ENCODE measurements at places on chromosomes 7 and 10.

- DNase-seq = no peak
Measured at GRCh38 chr10:24901686-24902399, 50.6 kb downstream of the PRTFDC1 start.

GRCh38 chr10:132636358-132636757, 98.8 kb downstream of the INPP5A start:
- DNase-seq = no peak

DNA sequence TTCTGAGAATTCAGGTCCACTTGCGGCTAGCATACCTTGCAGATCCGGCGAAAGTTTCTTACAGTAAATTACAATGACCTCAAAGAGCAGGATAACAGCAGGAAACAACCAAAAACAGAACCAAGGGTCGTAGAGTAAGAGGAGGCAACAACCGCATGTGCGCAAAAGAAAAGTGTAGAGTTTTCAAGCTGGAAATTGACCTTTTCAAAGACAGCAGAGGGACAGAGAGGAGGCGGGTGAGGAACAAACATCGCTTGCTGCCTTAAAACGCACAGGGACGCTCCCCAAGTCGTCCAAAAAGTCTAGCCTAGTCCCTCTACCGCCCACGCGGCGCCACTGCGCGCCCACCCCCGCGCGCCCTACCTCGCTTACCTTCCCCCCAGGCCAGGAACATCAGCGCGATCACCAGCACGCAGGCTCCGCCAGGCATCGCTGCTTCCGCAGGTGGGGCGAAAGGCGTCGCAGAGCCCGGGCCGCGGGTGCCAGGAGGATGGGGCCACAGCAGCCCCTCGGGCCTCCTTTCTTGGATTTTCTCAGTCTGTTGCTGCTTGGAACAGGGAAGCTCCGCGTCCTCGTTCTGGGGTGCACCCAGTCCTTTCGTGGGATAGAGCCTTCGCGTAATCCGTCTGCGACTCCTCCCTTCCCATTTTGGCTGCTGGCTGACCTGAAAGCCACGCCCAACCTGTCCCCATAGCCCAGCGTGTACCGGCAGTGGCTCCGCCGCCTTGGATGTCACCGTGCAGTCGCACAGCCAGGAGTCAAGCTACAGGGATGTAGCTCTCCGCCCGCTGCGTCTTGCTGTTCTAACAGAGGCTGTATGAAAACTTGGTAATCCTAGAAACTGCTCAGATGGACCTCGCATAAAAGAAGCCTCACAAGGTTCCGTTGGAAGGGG, at the start of gene VWDE:
Gene VWDE, minus strand, starts transcription at position 579 of the 895 bp plus-strand sequence. Its CDS starts 149 bp downstream, at position 430.
- DNase-seq = peak; percentile 33

- DNase-seq = no peak
Measured at GRCh38 chr10:125967533-125967932, 71.2 kb downstream of the FANK1 start.

- DNase-seq = no peak
Measured at GRCh38 chr10:50855461-50855860, 30.0 kb downstream of the A1CF start.

- no peak for DNase-seq
Measured at GRCh38 chr7:121046893-121047468, 58.5 kb downstream of the CPED1 start.

DNA sequence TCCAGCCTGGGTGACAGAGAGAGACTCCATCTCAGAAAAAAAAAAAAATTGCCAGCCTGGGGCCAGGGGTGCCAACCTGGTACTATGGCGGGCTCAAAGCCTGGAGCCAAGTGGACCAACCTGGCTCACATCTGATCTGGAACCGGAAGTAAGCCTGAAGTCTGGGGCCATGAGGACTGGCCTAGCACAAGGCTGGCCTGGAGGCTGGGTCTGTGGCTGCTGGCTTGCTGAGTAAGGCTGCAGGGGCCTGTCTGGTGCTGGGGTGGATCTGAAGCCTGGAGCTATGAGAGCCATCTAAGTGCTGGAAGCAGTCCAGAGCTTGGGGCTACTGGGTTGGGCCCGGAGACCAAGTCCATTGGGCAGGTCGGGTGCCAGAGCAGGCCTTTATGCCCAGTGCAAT, 84.9 kb downstream of the CCDC3 start:
- DNase-seq = no peak

DNA sequence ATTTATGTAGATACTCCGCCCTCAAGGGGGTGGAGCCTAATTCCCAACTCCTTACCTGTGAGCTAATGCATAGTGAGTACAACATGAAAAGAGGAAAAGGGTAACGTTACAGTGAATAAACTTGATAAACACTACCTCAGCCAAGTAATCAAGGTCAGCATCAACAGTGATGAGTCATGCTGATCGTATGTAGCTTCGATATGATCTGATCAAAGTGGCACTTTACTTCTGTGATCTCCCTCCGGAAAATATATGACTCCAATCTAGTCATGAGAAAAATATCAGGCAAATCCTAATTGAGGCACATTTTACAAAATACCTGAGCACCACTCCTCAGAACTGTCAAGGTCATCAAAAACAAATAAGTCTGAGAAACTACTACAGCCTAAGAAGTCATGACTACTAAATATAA, 70.4 kb downstream of the VTI1A start:
- no peak for DNase-seq

- no peak for DNase-seq
Measured at GRCh38 chr10:1206601-1207000, 150.4 kb downstream of the WDR37 start.

GRCh38 chr10:126387931-126388911, at the start of gene ADAM12:
Gene ADAM12, minus strand, starts transcription at chr10:126388477. Its CDS starts 332 bp downstream, at chr10:126388145.
- DNase-seq = peak; percentile 1

DNA sequence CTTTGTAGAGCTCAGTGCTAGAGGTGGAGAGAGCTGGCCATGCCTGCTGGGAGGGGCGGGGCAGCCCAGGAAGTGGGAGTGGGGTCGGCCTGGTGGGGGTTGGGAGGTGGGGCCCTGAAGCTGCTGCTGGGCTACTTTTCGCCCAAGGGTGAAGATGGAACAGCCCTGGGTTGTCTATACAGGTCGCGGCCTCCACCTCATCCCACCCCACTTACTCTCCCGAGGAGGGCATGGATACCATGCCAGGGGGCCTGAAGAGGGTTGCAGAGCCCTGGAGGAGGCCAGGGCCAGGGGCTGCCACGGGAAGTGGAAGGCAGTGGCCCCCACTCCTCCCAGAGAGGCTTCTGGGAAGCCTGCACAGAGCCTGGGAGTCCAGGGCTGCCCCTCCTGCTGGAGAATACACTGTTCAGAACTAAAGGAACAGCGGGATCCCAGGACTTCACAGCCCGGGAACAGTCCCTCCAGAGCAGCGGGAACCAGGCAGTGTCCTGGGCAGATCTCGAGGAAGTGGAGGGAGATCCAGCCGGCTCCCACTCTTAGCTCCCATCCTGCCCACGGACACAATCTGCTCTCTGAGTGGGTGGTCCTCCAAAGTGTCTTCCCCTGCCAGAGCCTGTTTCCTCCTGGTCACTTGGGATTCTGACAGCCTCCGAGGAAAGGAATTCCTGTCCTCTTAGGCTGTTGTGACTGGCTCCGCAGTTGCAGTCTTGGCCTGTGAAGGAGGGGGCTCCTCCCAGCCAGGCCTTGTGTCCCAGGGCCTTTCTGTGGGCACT, 23.5 kb downstream of the MAT1A start:
- DNase-seq = no peak

GRCh38 chr10:130717083-130717482, 580.9 kb downstream of the GLRX3 start:
- DNase-seq = no peak

- no peak for DNase-seq
Measured at GRCh38 chr10:62733654-62734293, 70.7 kb upstream of the ADO start.

DNA sequence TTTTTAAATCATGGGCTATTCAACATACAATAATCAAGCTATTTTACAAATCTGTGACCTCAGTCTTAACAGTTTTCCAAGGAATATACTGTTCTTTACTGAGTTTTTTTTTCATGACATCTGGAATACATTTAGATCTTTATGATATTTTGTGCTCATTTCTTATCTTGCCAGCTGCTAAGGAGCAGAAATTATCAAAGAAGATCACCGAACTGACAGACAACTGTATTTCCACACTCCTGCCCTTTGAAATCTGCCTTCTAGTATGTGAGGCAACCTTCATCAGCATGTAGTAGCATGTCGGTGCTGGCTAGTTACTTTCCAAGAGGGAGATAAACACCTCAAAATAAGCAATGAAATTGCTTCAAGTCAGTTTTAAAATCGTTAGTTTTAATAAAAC, 66.4 kb downstream of the NHLRC2 start:
- no peak for DNase-seq

- no peak for DNase-seq
Measured at GRCh38 chr10:35940141-35941041, 298.3 kb upstream of the FZD8 start.

DNA sequence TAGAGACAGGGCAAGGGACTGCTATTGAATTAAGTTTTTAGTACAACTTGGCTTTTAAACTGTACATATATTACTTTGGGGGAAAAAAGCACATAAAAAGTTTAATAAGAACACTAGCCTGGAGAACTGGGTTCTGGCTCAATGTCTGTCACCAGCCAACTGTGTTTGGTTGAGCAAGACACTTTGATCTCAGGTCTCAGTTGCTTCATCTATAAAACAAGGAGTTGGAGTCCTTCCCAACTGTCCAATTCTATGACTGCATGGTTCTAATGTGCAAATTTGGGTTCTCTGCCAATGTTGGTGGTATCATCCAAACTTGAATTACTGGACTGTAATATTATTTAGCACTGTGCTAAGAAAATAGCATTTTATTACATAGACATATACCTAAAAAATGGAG, 50.3 kb downstream of the ATXN7L1 start:
- no peak for DNase-seq

DNA sequence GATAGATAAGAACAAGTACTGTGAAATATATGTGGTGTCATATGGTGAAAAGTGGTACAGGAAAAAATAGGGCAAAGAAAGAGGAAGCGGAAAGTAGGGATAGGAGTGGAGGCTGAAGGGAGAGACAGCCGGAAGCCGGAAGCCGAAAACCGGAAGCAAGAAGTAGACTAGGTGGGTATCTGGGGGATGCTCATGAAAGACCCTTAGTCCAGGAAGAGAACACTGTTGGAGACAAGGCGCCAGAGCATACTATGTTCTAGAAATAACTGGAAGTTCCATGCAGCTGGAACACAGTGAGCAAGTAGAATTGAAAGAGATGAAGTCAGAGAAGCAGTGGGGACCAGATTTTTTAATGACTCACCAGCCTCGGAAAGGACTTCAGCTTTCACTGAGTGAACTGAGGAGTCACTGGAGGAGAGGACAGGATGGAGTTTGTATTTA, 22.5 kb downstream of the ST8SIA6 start:
- DNase-seq = no peak

DNA sequence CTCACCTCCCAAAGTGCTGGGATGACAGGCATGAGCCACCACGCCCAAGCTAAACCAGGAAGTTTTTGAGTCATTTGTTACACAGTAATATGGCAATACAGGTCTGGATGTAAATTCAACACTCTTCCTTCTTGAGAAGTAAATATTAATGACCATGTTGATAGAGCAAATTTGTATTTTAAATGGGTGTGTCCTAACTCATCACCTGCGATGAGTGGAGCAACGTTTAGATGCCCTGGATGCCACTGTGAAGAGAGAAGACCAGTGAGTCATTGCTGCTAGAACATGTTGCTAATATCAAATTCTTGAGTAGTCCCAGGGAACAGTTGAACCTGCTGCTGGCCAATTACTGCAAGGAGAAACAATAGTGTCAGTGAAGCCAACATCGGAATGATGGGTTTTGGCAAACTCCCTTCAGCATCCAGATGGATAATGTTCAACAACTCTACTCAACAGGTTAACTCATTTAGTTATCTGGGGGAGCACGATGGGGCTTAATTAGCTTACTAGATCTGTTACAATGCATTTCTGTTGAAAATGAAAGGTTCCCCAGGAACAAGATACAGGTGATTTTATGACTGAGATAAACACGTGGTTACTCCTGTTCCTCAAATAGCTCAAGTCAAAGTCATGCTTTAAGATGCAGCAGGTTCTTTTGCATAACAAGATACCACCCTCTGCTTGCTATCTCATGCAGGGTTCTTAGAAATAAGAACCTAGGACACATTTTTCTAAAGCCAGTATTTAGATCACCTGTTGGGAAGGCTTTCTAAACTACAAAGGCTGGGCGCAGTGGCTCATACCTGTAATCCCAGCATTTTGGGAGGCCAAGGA, 146.8 kb downstream of the CALN1 start:
- no peak for DNase-seq

GRCh38 chr7:94605031-94605430, 50.9 kb downstream of the SGCE start:
- DNase-seq = no peak

GRCh38 chr7:13992596-13992964, 3.1 kb upstream of the ETV1 start:
- no peak for DNase-seq

DNA sequence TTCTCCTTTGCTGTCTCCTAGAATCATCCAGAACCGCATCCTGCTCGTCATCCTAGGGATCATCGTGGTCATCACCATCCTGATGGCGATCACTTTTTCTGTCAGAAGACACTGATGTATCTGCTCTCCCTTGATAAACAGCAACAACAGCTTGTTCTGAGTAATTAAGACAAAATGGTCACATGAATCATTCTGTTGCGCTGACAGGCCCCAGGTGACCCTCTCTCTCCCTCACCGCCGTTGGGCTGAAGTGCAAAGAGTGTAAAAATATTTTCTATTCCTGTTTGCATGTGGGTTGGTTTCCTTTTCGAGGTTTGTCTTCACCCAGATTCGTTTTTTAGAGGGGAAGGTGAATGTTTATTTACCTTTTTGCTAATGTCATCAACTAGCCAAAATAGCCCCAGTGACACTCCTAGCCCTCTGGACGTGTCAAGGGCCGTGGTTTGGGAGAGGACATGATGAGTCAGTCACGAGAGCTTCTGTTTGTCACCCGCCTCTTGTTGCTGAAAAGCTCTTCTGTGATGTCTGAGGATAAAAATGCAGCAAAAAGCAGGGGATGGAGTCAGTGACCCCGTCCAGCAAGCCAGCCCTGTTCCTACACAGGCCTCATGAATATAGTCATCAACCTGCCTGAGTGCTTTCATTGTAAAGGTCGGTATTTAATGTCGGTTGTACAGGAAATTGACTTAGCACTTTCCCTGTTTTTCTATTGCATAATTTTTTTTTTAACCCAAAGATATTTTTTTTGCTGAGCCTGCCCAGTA, 134.6 kb upstream of the TCF7L2 start:
- no peak for DNase-seq

DNA sequence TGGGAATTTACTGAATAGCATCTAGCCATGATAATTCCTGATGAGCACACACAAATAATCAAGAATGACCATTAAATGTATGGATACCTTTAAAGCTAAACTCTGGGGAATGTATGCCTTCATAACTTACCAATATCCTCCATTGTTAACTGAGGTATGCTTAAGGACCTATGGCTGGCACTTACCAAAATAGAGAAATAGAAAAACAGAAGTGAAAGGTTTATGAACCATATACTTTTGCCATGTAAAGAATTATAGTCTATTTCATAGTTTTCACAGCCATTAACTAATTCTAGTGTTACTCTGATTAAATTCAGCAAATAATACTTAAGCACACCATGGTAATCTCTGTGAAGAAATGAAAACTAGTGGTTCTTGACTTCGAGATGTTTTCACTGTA, 1360.6 kb upstream of the LRRTM3 start:
- DNase-seq = no peak

Measured in activated T-helper 9 cell treated with anti-CD3 and anti-CD28 coated beads, Interleukin-2, amount 50 U/mL, for 16 hours (primary cell).